ENCODE measurements at places on chromosomes 5 and 9.

- no peak for ATAC-seq
These were observed 143.0 kb upstream of the EGFLAM start for GRCh38 chr5:38115318-38115827.

GRCh38 chr9:133125941-133126696 lies 5.1 kb upstream of the RALGDS start:
- ATAC-seq, result no peak

- no peak for ATAC-seq
These were observed 27.4 kb upstream of the ENHO start for GRCh38 chr9:34550016-34550680.

DNA sequence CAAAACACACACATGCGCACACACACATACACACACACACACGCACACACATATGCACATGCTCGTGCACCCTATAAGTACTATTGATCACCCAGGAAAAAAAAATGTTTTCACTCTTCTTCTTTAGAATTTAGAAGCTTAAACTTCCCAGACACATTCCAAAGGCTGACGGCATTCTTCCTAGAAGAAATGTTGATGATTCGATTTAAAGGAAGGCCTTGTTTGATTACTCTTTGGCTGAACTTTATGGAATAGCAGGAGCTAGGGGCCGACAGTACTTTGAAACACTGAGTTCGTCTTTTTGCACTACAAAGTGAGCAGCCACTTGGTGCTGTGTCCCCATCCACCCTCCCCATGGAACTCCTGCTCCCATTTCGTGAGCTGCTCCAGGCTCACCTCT lies 113.2 kb downstream of the EGFLAM start:
- ATAC-seq, result no peak

- ATAC-seq, result no peak
These were observed 232.7 kb downstream of the CCDC171 start for GRCh38 chr9:15785584-15785983.

DNA sequence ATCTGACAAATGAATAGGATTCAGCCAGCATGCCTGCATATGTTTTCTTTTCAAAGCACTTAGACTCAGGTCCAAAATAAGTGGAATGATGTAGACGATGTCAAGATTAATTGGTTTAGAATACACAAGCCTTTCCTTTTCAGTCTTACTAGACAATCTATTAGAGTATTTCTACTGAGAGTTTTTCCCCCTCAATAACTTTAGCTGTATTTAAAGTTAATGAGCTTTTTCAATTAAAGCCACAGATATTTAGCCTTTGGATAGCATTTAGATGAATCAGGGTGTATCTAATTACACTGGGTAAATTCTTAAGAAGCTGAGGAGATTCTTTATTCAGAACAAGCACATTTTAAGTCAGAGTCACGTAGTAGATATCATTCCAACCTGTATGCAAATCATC lies 198.7 kb upstream of the MPDZ start:
- no peak for ATAC-seq

DNA sequence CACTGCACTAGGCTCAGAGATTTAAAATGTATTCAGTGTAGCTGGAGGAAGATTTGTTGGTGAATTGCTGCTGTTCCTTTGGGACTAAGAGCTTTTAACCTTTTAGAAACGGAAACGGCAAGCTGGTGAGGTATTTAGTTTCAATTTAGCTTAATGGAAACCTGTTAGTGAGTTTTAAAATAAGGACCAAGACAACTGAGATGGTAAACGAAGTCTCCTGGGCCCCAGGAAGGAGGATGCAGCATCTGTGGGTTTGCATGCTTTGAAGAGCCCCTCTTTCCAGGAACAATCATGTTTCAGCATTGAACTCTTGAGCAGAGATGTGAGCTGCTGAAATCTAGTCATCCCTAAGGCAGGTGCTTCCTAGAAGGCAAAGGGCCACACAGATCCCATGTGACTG lies 16.5 kb downstream of the DNAI1 start:
- ATAC-seq, result no peak

GRCh38 chr5:54469622-54470021 lies 14.1 kb downstream of the HSPB3 start:
- peak; percentile 13 for ATAC-seq

DNA sequence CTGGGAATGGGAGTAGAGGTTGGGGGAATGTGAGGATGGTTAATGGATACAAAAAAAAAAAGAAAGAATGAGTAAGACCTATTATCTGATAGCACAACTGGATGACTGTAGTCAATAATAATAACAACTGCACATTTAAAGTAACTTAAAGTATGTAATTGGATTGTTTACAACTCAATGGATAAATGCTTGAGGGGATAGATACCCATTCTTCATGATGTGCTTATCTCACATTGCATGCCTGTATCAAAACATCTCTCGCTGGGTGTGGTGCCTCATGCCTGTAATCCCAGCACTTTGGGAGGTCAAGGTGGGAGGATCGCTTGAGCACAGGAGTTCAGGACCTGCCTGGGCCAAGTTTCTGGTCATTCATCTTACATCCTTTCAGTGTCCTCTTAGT lies 34.6 kb downstream of the MCCC2 start:
- no peak for ATAC-seq

GRCh38 chr5:66436721-66437120 lies 159.5 kb upstream of the MAST4 start:
- ATAC-seq, result no peak

DNA sequence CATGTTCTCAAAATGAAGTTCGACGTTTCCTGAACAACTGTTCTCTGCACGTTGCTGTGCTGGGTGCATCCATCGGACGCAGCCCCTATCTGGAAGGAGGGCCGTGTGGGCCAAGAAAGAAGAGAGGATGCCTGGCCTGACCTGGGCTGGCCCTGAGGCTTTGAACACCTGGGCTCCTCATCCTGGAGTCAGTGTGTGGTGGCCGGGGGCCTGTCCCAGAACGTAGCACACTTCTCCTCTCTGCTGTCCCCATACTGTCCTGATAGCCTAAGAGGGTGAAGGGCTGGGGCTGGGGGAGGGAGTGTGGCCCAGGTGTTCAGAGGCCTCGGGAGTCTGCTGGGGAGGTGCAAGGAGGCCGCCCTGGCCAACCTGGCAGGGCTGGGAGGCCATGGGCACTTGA lies 21.5 kb downstream of the COL5A1 start:
- ATAC-seq, result no peak

GRCh38 chr5:53900677-53901076 lies 340.2 kb downstream of the NDUFS4 start:
- ATAC-seq, result no peak

GRCh38 chr9:38720083-38720745 lies at the start of gene FAM240B:
Gene FAM240B, minus strand, starts transcription at chr9:38720133. Its CDS starts 16,134 bp downstream, at chr9:38703999.
- ATAC-seq, result no peak
